A375 (cell line): ENCODE measurements at places on chromosomes 2 and 18. TPM values are rescaled to one million over a fixed set of nuclear protein-coding genes. Genes with fewer than 3 reads are reported as not detected.

Gene GRB14
- 0.45 and 0.53 TPM in 2 replicates for total RNA-seq

Gene CLIP4
- 103 and 114 TPM in 2 replicates for total RNA-seq

Gene GPBAR1
- total RNA-seq, result 0.21 TPM in 1 of 2 replicates, not detected in the other

Gene POTEI
- total RNA-seq, result 2.8 and 3.1 TPM in 2 replicates

Gene LINC00305
- total RNA-seq, result not detected in 2 replicates

Gene ALKAL2
- not detected in 2 replicates for total RNA-seq

Gene STARD6
- 0.29 TPM in 1 of 2 replicates, not detected in the other for total RNA-seq

Gene PROM2
- total RNA-seq, result 0.15 and 0.66 TPM in 2 replicates

Gene IL37
- 1.0 and 2.1 TPM in 2 replicates for total RNA-seq

Gene TUBA3E
- not detected in 2 replicates for total RNA-seq

Gene CLASP1
- 31.5 and 34.6 TPM in 2 replicates for total RNA-seq

Gene UGT1A3
- not detected in 2 replicates for total RNA-seq

Gene MAT2A
- total RNA-seq, result 188 and 191 TPM in 2 replicates

Gene MYO7B
- total RNA-seq, result 0.79 and 0.80 TPM in 2 replicates

Gene CDH7
- 0.04 and 0.08 TPM in 2 replicates for total RNA-seq

Gene LCT
- total RNA-seq, result 0.04 and 0.08 TPM in 2 replicates

Gene NOP58
- 104 and 125 TPM in 2 replicates for total RNA-seq

Gene GPR35
- total RNA-seq, result 0.16 and 0.19 TPM in 2 replicates

Gene SLC5A6
- 44.8 and 48.4 TPM in 2 replicates for total RNA-seq

Gene TCF7L1
- 0.16 TPM in 1 of 2 replicates, not detected in the other for total RNA-seq

Gene TRAPPC8
- total RNA-seq, result 9.5 and 14.9 TPM in 2 replicates

Gene SATB2
- 7.9 and 9.3 TPM in 2 replicates for total RNA-seq

Gene CNDP1
- not detected in 2 replicates for total RNA-seq

Gene LRRC30
- total RNA-seq, result not detected in 2 replicates

Gene DCDC2C
- total RNA-seq, result not detected in 2 replicates

Gene WDR12
- 46.8 and 75.9 TPM in 2 replicates for total RNA-seq

Gene LIPG
- 0.38 and 0.72 TPM in 2 replicates for total RNA-seq

Gene CWC22
- 18.3 TPM in 2 replicates for total RNA-seq

Gene MTERF4
- 23.0 and 34.4 TPM in 2 replicates for total RNA-seq

Gene MRPS5
- total RNA-seq, result 47.4 and 58.8 TPM in 2 replicates

Gene MFSD6
- total RNA-seq, result 7.0 and 8.4 TPM in 2 replicates

Gene CCDC141
- under 0.01 TPM in 1 of 2 replicates, not detected in the other for total RNA-seq

Gene UNC80
- total RNA-seq, result 0.32 and 0.49 TPM in 2 replicates

Gene SNRNP27
- 53.8 and 56.6 TPM in 2 replicates for total RNA-seq

Gene NT5C1B
- total RNA-seq, result not detected in 2 replicates

Gene SPATA3
- total RNA-seq, result not detected in 2 replicates

Gene C2orf76
- total RNA-seq, result 1.7 and 7.7 TPM in 2 replicates

Gene RNU2-63P
- total RNA-seq, result not detected in 2 replicates

Gene NMUR1
- not detected in 2 replicates for total RNA-seq

Gene POTEJ
- 0.03 and 0.19 TPM in 2 replicates for total RNA-seq

Gene UGT1A5
- not detected in 2 replicates for total RNA-seq

Gene KCNG2
- not detected in 2 replicates for total RNA-seq

Gene PPP1R1C
- 4.2 and 4.6 TPM in 2 replicates for total RNA-seq

Gene EFR3B
- total RNA-seq, result 0.45 and 0.66 TPM in 2 replicates

Gene ANKRD30B
- total RNA-seq, result 0.23 and 1.4 TPM in 2 replicates

Gene GBX2
- total RNA-seq, result 1.4 and 1.5 TPM in 2 replicates

Gene ICA1L
- 5.9 and 8.3 TPM in 2 replicates for total RNA-seq

Gene GATA6
- total RNA-seq, result 4.2 and 4.3 TPM in 2 replicates

Gene DUSP2
- total RNA-seq, result 17.0 and 18.2 TPM in 2 replicates

Gene MC4R
- 0.23 TPM in 1 of 2 replicates, not detected in the other for total RNA-seq

Gene GKN2
- total RNA-seq, result not detected in 2 replicates

Gene TBR1
- total RNA-seq, result not detected in 2 replicates

Gene LYPD6
- total RNA-seq, result 0.53 and 0.98 TPM in 2 replicates
